ENCODE measurements at places on chromosomes 1 and 21.

DNA sequence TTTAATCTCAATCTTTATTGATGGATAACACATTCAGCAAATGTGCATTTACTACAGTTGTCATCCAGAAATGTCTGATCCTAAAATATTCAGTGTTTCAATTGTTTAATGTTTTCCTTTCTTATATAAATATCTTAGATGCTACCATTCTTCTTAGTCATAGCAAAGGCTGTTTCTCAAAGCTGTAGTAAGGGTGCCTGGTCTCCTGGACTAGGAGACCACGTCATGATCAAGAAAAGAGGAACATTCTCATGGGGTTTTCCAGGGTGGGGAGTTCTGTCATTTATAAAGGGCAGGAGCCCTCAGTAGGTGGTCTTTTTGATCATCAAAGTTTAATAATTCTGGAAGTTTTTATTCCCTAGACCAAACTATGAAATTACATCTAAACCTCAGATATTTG, 292.8 kb downstream of the HMCN1 start:
- no peak for DNase-seq

- no peak for DNase-seq
Observed at GRCh38 chr1:35631396-35631795, 9.9 kb downstream of the PSMB2 start.

GRCh38 chr1:154170547-154171222, 15.8 kb upstream of the NUP210L start:
- DNase-seq, result no peak

GRCh38 chr1:60894130-60894529, 188.2 kb upstream of the NFIA start:
- no peak for DNase-seq

- DNase-seq, result no peak
Observed at GRCh38 chr1:218874313-218874712, 299.4 kb upstream of the LYPLAL1 start.

DNA sequence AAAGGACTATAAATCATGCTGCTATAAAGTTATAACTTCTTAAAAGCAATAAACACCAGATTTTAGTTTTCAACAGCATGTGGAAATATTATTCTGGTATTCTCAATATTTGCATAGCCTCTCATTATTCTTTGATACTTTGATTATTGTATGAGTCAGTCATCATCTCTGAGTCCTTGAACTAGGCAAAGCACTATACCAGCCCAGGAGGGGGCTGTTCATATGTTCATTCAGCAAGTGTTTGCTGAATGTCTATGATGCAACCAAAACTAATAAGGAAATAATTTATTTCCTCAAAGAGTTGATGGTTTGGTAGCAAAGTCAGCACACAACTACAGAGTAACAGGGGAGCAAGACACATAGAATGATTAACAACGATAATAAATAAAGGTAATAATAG, 175.6 kb upstream of the C1orf105 start:
- DNase-seq, result no peak

- DNase-seq, result no peak
Observed at GRCh38 chr1:26531651-26532131, 2.1 kb downstream of the RPS6KA1 start.

DNA sequence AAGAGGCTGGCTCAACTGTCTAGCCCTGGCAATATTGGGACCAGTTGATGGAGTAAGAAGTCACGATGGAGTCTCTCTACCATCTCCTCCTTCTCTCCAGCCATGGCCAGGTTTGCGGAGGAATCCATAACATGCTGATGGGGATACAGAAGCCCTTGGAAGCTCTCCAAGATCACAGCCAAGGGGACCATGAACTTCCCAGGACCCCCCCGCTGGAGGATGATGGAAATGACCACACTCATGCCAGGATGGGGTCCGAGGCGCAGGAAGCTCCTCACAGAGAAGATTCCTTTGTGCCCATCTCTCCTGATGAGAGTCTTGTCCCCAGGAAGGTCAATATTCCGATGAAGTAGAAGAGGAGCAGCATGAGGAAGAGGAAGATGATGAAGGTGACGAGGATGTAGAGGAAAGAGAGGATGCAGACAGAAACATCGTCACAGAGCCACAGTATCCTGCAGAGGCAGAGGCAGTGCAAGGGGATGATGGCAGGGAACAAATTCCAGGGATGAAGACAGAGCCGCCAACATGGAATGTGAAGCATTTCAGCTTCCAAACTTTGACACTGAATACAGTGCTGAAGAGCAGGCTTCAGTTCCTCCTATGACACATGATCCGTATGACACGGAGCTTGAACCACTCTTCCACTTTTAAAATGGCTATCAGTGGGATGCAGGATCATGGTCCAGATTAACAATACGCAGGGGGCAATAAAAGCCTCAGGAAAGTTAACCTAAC, 57.9 kb upstream of the EDN2 start:
- no peak for DNase-seq

GRCh38 chr1:246801241-246802020, 77.2 kb downstream of the SCCPDH start:
- no peak for DNase-seq

- no peak for DNase-seq
Observed at GRCh38 chr1:207174913-207175312, 70.9 kb downstream of the C4BPA start.

DNA sequence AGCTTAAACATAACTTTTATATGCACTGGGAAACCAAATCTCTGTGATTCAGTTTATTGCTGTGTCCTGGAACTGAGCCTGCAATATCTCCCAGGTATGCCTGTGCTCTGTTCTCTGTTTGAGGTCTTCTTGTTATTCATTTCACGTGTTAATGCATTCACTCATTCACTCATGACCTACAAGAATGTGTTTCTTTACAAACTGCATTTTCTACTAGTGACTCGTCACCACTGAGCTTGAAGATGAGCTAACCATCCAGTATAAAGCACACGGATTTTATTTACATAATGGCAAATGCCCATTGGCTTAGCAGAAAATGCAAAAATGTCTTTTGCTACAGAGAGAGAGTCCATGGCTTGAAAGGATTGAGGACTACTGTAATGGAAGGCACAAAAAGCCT, 75.0 kb upstream of the DUSP10 start:
- no peak for DNase-seq

- no peak for DNase-seq
Observed at GRCh38 chr1:68703921-68704354, 207.1 kb upstream of the DEPDC1 start.

- no peak for DNase-seq
Observed at GRCh38 chr1:211761400-211761799, 69.2 kb downstream of the LPGAT1 start.

- DNase-seq, result no peak
Observed at GRCh38 chr1:72530646-72531045, 248.3 kb upstream of the NEGR1 start.

DNA sequence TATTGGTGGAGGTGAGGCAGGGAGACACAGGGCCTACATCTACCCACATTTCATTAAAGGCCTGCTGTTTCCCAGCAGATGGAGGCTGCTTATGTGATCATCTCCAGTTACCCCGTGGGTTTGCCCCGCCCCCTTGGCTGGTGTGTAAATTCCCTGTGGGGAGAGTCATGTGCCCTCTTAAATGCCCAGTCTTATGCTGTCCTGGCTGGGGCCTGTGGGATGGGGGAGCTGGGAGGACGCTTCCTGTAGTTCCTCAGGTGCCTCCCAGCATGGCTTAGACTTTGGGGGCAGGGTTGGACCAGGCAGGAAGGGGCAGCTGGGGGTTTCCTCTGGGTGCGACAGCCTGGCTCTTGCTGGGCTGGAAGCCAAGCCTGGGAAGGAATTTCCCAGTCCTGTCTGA, 15.5 kb upstream of the CITED4 start:
- no peak for DNase-seq

DNA sequence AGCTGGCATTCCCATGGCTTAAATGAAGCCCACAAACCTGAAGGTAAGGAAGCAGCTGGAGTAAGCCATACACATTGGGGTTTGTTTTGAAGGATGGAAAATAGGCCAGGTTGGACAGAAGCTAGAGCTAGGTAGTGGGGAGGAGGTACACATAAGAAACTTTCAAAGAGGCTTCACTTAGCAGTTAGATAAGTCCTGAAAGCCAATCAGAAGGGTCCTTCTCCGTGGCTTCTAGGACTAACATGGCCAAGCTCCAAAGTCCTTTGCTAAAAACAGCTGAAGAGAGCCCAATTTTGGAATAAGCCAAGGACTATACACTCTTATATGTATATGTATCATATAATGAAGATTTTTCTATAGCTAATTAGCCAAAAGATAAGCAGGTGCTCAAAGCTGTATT, 1.8 kb downstream of the EYA3 start:
- DNase-seq, result no peak

All from activated CD4-positive, CD25-positive, alpha-beta regulatory T cell (primary cell).